ENCODE measurements at places on chromosomes 6 and 20.

GRCh38 chr6:16582446-16583143, 178.7 kb downstream of the ATXN1 start:
- no peak for DNase-seq

DNA sequence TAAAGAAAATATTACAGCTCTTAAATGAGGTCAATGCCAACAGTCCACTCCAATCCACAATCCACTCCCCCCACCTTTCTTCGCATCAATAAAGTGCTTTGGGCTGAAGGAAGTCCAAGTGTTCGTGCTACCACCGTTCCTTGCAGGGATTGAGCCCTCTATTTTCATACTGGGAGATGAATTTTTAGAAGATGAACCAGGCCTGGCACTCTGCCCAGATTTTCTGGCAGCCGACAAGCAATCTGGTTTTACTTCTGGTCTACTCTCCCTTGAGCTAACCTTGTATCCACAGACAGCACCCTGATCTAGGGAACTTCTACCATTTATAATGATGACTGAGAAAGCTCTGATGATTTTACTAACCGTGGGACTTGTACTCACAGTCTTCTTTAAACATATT, 72.3 kb downstream of the BTBD9 start:
- DNase-seq, result no peak

DNA sequence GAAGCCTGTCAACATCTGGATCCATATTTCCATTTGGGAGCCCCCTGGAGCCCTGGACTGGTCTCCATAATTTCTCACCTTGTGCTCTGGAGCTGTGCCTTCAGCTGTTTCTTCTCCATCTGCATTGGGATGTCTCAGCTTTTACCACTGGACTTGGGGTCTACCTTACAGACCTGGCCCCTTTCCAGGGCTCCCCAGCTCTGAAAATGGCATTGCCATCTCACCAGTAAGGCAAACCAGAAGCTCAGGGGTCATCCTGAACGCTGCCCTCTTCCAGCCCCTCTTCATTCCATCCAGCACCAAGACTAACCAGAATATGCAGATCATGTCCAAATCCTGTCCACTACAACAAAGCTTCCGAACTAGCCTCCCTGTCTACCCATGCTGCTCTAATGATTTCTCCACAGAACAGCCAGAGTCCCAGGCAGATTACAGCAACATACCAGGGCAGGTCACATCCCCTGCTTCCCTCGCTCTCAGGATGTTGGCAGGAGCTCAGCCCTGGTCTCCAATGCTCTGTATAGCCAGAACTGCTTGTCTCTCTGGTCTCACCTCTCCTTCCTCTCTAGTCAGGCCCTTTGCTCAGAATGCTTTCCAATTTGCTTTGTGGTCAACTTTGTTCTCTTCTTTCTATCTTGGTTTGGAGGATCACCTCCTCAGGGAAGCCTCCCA, 17.7 kb upstream of the NNAT start:
- no peak for DNase-seq

DNA sequence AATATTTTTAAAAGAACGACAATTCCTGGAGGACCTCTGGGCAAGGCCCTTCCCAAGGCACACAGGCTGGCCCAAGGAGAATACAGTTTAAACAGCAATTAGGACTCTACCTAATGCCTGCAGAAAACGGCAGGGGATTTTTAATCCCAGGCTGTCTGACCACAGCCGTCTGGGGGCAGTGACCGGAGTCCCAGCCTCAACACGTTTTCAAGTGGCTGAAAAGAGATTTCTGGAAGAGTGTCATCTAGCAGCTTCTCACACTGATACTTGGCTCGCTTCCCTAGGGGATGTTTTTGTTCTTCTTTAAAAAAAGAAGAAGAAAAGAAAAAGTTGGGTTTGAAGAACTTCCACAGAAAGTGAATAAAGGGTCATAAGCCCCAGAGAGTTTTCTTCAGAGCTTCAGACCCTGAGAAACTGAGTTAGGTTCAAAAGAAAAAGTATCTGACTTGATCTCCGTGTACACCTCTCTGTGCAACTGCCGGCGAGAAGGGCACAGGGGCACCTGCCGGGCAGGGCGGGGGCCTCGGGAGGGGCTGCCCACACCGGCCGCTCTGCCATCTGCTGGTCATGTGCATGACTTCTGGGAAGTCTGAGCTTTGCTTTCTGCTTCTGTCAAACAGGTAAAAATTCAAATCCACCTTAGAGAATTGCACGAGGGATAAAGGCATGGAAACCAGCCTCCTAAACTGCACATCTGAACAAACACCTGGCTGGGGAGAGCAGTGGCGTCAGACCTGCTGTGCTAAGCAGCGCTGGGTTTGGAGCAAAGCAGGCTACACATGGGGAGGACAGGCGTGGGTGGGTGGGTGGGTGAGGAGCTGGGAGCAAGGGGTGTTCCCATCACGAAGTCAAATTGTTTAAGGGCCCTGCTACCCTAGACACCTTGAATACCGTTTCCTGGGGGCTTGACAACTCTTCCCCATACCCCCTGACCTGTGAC, 33.0 kb downstream of the RRBP1 start:
- DNase-seq, result peak; percentile 14

GRCh38 chr6:149843051-149843633, 21.0 kb downstream of the LRP11 start:
- DNase-seq, result no peak

GRCh38 chr6:167839343-167839742, 12.6 kb downstream of the AFDN start:
- no peak for DNase-seq

DNA sequence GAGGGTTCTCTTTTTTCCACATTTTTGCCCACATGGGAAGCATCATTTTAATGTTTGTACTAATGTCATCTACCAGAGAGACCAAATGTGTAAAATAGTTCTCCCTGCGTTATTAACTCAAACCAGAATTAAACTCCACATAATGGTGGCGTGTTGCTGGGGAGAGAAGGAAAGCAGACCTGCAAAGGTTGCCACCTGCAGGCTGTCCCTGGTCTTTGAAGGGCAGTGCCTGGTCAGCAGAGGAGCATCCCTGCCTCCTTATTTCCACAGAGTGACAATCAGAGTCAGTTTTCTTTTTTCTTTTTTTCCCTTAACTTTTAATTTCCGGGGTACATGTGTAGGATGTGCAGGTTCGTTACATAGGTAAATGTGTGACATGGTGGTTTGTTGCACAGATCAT, 214.5 kb downstream of the TBX18 start:
- no peak for DNase-seq

- DNase-seq, result no peak
Measured at GRCh38 chr20:46622165-46622564, 29.1 kb downstream of the SLC13A3 start.

- DNase-seq, result no peak
Measured at GRCh38 chr6:169624785-169625184, 77.0 kb downstream of the WDR27 start.

DNA sequence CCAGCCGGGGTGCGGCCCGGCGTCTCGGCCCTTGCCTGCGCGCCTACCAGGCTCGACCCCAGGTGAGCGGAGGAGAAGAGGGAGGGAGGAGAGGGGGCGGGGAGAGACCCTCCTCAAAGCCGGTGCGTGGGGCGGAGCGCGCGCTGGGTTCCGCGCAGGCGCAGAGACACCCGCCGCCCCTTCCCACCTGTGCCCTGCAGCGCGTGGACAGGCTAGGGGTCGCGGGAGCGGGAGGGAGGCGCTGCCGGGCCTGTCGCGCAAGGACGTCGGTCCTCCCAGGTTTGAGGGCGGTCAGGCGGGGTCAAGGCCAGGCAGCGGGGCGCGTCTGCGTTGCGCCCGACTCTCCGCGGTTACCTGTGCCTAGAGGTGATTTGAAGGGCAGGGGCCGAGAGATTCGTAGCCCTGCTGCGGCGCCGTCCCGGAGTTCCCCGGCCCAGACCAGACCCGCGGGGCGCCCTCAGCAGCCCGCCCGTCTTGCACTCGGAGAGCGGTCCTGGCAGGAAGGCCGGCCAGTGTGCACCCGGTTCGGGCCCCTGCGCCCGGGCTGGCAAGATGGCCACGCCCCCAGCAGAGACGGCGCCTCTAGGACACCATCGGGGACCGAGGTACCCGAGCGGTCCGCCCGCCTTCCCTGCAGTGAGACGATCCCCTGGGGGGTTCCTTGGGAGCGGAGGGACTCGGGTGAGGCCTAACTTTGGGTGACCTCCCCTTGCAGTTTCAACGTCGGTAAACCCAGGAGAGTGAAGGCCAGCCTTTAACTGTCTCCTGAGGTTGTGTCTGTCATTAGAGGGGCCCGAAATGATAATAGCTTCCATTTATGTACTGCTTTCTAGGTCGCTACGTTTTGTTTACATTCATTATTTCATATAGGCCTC, 546 bp downstream of the C6orf136 start:
- peak; percentile 66 for DNase-seq

GRCh38 chr6:39804466-39805065, 12.4 kb downstream of the DAAM2 start:
- DNase-seq, result no peak

- DNase-seq, result no peak
Measured at GRCh38 chr6:67231092-67231491, 1404.0 kb upstream of the ADGRB3 start.

- DNase-seq, result peak; percentile 76
Measured at GRCh38 chr20:38893565-38894090, 32.6 kb upstream of the FAM83D start.

- no peak for DNase-seq
Measured at GRCh38 chr20:36562724-36563123, 10.7 kb upstream of the TGIF2 start.

DNA sequence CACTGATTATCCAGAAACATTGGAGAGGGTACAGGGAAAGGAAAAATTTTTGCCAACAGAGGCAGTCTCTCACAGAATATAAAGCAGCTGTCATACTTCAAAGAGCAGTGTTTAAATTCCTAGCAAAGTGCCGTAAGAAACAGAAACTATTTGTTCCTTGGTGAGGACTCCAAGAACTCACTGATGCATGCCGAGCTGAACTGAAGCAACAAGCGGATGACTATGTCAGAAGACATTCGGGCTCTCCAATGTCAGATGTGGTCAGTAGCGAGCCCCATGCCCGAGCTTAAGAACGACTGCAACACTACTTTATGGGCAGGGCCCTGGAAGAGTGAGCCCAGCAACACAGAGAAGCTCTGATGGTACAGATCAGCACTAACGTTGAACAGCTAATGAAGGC, 54.7 kb downstream of the OR2B6 start:
- no peak for DNase-seq

GRCh38 chr6:80433010-80433672, 326.7 kb downstream of the BCKDHB start:
- no peak for DNase-seq

GRCh38 chr6:168032005-168032760, 34.7 kb downstream of the KIF25 start:
- DNase-seq, result no peak

GRCh38 chr6:121896363-121896762, 460.9 kb downstream of the GJA1 start:
- DNase-seq, result no peak

DNA sequence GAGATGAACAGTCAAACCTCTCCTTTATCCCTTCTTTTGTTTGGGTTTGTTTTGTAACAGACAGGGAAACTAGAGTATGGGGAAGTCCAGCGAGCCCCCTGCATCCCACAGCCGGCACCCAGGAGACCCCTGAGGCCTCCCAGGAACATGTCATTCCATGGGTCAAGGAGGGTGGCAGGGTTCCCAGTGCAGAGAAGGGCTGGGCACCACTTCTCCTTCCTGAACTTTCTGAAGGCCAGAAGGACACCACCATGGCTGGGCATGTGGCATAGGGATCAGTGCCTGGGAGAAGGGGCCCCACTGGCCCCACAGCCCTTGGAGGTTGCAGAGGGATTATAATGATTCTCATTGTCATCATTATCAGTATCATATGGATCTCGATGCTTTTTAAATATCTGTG, 13.9 kb upstream of the CST7 start:
- DNase-seq, result no peak

GRCh38 chr6:142395768-142396231, 94.0 kb downstream of the ADGRG6 start:
- no peak for DNase-seq

- DNase-seq, result no peak
Measured at GRCh38 chr20:19840111-19840710, 82.2 kb downstream of the RIN2 start.

DNA sequence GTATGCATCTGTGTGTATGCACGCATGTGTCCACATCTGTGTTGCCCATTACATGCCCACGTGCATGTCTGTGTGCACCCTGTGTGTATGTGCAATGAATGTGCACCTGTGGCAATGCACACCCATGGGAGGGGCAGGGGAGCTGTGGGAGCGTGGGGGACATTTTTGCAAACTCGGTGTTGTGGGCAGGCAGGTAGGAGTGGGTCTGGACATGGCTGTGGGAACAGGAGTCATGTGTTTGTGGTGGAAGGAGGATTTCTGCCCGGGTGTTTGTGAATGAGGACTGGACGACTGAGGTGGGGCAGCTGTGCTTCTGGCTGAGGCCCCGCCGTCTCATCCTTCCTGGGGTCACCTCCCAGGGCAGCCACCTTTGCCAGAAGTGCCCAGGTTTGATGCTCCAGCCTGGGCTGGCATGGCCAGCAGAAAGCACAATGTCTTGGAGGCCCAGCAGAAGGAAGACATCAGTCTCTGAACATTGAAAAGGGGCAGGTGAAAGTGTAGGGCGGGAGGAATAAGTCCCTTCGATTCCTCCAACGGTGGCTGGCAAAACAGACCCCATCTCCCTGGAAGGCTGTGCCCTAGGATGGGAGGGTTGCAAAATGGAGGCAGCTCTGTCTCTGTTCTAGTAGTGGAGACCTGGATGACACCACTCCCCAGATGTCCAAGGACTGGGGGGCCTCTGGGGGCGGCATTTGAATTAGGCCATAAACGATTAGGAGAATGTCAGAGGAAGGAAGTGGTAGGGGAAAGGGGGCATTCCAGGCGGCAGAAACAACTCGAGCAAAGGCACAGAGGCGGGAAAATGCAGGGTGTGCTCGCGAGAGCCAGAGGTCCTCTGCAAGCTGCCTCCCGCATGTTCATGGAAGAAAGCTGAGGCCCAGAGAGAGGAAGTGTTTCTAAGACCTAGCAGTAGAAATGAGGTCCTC, 19.1 kb upstream of the ARMC12 start:
- DNase-seq, result no peak

DNA sequence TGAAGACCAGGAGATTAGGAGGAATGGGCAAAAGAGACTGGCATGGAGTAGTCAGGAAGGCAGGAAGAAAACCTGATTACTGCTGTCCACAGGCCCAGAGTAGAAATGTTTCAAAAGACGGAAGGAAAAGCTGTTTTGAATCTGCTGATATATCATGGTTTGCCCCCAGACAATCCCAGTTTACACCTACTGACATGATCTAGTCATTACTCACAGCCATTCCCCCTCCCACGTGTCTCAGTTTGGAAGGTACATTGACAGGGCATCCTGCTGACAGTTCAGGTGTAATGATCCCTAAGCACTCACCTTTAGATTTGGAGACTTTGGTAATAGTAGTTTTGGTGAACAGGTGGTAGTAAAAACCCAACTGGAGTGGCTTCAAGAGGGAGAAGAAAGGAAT, 9.8 kb upstream of the TXNDC5 start:
- no peak for DNase-seq

DNA sequence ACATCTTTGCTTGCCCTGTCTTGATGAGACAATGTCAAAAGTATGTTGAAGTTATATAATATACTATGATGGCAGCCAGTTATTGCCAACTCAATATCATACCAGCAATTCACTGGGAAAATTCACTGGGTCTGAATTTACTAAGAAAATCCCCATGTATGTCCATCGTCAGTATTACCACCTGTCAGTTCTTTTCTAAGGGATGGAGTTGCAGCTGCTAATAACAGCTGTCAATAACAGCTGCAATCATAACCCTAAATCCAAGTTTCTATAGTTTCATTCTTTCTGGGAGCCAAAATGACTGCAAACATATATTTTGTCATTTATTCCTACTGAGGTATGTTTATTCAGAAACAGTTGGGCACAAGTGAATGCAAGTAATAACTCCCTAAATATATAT, 132.6 kb upstream of the RIN2 start:
- no peak for DNase-seq
